ENCODE measurements at places on chromosomes 1 and 21.

- peak; percentile 69 for DNase-seq
These were observed 63.8 kb downstream of the TBCE start for GRCh38 chr1:235430991-235431390.

DNA sequence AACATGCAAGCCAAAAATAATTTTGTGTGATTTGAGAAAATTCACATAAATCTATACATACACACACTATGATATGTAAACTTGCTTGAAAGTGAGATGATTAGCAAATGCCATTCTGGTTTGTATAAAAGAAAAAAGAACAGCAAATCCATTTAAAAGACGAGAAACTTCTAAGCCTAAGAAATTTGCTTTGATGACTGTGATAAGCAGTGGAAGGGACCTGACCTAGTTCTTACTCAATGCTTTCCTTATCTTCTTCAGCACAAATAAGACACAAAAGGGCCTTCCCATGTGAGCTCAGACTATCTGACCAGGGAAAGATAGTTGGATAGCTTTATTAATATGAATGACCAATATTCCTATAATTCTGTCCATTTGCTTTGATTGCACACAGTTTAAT is 25.3 kb upstream of the NMNAT2 start:
- DNase-seq, result no peak

- DNase-seq, result no peak
These were observed 97.4 kb downstream of the GIPC2 start for GRCh38 chr1:78143152-78143551.

DNA sequence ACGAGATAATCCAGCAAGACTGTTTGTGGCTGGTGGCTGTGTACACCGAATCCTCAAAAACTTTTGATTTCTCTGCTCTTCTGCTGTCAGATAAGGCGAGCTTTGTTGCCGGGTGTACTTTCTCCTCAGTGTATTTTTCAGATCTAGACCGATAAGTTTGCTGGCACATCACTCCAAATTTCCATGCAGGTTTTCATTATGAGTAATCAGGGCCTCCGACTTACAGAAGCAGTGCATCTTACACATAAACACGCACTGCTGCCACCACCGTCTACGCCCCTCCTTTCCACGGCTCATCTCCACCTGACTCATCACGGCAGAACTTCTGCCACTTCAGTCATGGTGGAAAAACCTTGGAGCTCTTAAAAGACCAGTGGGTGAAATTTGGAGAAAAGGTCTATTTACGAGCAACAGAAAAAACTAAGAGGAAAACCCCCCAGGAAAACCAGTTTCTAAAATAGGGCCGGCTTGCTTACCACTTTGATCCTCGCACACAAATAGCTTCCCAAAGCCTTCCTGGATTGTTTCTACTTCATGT is 7.7 kb downstream of the ZBTB21 start:
- DNase-seq, result peak; percentile 81

GRCh38 chr1:158257888-158258287 is 3.7 kb downstream of the CD1A start:
- no peak for DNase-seq

DNA sequence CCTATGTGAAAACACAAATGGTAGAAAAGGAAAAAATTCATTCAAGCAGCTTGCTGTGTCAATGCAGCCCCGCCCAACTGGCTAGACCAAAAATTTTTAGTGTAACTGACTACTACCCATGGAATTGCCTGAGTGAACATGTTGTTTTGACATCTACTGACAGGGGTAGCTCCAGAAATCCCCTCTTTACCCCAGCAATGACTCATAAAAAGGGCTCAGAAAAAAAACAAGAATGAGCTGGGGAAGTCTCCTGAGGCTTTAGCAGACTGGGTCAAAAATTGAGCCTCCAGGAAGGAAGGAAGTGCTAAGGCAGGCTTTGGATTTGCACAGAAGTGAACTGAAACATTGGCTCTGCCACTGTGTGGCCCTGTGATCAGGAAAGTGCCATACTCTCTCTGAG is 24.4 kb upstream of the FGGY start:
- DNase-seq, result peak; percentile 65

- peak; percentile 92 for DNase-seq
These were observed 20.2 kb downstream of the BTG2 start for GRCh38 chr1:203325418-203326091.

DNA sequence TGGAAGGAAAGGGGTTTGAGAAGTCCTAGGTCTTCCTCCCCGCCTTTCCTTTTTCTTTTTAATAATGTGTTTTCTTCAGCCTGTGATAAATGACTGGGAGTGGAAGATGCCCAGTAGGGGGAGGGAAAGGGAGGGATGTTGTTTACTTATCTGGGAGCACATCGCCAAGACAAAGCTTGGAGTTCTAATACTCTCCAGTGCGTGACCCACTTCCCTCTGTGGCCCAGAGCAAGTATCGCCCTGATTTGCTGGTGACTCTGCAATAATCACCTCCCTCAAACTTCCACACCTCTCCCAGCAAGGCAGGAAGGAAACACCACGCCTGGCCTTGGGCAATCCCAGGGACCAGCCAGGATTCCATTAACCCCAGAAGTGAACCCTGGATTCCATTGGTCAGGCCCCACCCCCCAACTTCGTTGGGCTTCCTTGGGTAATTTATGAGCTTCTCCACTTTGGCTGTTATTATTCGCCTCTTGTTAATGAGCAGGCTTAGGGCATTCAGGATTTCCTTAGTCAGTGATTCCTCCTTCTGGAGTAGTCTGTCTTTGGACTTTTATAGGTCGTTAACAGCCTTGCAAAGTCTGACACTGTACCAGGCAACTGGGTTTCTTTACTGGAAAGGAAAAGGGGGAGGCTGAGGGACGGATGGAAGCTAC is 24.3 kb upstream of the GRHL3 start:
- no peak for DNase-seq

DNA sequence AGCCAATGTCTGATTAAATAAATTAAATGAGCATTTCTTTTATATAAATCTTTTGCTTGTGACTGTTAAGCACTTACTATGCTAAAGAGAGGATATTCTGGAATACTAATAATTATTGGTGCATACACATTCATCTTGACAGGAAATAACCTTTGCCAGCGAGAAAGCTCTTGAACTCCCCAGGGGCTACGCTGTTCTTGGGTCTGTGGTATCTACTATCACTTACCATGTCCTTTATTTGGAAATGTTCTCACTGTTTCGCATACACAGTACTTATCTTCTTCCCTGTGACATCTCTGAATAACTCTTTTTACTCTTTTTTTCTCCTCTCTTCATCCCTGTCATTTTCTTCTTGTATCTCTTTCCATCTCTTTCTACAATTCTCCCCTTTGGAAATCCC is 178.7 kb downstream of the GABPA start:
- no peak for DNase-seq

DNA sequence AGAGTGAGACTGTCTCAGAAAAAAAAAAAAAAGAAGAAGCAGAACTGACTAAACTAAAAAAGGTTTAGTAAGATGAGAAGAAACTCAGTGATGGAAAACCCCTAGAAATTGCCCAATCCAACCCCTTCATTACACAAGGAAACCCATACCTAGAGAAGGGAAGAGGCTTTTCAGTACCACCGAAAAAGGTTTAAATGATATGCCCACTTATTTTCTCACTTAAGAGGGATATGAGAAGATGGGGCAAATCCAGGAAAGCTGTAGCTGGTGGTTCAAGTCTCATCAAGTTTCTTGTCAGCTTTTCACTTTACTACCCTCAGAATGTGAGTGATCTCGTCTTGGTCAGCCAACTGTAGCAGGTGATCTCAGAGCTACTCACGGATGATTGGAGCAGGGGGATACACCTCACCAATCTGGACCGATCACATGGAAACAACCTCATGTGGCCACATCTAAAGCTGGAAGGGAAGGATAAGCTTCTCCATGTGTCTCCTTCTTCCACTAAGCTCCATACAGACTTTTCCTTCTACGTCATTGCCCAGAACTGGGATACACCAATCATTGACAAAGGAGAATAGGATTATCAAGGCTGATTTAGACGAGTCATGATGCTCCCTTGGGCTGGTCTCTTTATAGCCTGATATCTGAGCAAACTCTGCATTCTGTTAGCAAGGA is 126.7 kb upstream of the POU3F1 start:
- no peak for DNase-seq
